ENCODE measurements at places on chromosomes 5 and 9.
A peak's percentile ranks its signal among the peaks of the same experiment; 100 is the strongest.

DNA sequence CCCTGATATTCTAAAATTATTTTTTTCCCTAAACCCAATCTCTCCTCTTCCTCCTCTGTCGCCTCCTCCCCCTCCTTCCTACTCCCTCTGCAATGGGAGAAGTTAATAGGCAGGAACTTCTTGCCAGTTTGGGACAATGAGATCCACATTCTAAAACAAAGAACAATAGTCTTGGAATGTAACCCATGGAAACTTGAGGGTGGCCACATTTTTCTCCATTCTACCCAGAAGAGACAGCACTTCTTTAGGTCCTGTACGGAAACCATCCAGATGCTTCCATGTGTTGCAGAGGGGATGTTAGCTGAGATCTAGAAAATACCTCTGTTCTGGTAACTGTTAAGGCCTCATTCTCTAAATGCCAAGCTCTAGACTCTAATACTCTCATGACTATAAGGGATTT lies 10.0 kb downstream of the SPARC start:
- DNase-seq, result no peak

GRCh38 chr5:72760259-72760658 lies 56.2 kb upstream of the TNPO1 start:
- DNase-seq, result no peak

- no peak for DNase-seq
These were observed 160.7 kb upstream of the PITX1 start for GRCh38 chr5:135194573-135195269.

- no peak for DNase-seq
These were observed 672.5 kb downstream of the PRELID2 start for GRCh38 chr5:145162626-145163025.

GRCh38 chr5:60841361-60841760 lies 2.7 kb downstream of the ELOVL7 start:
- DNase-seq, result no peak

DNA sequence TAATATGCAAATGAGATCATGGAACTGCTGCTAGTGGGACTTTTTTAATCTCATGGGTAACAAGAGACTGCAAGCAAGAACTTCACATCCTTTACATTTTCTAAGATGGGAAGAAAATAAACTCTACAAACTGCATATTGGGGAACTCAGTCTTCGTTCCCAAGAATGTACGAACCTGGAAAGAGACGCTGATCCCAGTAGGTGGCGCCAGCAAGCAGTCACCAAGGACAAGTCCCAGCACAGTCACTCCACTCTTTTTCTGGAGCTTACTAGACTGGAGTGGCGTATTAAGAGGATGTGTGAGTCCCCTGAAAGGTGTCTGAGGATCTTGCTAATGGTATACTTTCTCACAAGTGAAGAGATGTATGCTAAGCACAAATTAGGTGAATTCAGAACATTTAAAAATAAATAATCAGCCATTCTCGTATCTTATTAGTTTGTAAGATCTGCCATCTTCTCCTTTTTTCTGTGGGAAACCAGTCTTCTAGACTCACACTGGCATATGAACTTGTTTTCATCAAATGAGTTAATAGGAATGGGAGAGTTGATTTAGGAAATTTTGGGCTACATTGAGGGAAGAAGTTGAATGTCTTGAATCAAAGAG lies 16.0 kb upstream of the PUM3 start:
- DNase-seq, result peak; percentile 19

GRCh38 chr5:93794954-93795353 lies 53.6 kb upstream of the POU5F2 start:
- DNase-seq, result no peak

DNA sequence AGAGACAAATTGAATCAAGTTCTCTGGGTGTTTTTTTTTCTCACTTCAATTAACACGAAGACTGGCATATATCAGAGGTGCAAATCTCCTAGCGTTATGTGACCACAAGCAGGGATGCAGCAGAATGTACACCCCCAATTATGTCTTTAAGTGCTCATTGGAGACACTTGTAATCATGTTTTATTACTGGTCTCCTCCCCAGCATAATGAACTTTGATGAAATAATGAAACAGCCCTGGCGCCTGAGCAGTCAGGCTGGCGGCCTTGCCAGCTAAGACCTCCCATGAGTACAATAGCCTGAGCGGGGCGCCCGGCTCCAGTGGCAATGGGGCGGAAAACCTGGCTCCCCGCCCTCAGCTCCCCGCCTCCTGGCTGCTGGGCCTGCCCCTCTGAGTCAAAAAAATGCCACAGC lies 209.4 kb upstream of the MSX2 start:
- DNase-seq, result no peak

GRCh38 chr5:137092831-137093230 lies 406.3 kb downstream of the SPOCK1 start:
- DNase-seq, result no peak

DNA sequence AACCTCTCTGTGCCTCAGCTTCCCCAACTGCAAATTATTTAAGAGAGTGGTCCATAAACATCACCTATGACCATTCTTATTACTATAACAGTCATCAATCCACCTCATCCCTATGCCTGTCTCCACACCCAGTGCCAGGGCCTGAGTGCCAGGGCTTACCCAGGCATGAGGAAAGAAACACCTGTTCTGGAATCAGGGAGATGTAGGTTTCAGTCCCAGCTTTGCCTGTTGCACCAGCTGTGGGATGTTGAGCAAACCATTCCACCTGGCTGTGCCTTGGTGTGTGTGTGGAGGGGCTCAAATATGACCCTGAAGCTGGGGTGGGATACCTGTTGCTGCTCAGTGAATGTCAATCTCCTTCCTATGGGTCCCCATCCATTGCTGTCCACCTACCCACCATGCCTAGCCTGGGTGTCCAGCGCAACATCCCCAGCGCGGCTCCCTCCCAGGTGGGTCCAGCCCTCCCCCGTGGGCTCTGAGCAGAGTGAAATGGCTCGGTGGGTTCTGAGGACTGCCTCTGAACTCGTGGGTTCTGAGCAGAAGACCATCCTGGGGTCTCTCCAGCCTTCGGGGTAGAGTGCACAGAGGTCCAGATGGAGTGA lies 16.3 kb downstream of the AKNA start:
- no peak for DNase-seq

GRCh38 chr9:133603135-133603927 lies 5.9 kb downstream of the FAM163B start:
- DNase-seq, result no peak

DNA sequence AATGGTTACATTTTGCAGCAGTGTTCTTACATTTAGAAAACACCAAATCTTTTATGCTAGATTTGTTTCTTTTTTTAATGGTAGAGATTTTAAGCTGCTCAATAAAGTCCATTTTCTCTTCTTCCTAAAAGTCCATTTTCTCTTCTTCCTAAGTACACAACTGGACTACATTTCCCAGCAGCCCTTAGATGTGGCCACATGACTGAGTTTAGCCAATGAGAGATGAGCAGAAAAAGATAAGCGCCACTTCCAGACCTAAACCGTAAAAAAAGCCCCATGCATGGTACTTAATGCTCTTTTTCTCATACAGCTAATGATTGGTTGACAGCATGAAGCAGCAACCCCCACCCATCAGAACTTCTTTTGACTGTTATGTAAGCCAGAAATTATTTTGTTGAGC lies 206.7 kb downstream of the FAM114A2 start:
- no peak for DNase-seq

- DNase-seq, result no peak
These were observed 167.3 kb upstream of the MOCS2 start for GRCh38 chr5:53276825-53277224.

- DNase-seq, result no peak
These were observed 29.8 kb downstream of the PRUNE2 start for GRCh38 chr9:76876098-76876497.

GRCh38 chr9:77820293-77820954 lies 172.3 kb upstream of the GNA14 start:
- DNase-seq, result no peak

- no peak for DNase-seq
These were observed 162.5 kb downstream of the COL23A1 start for GRCh38 chr5:178427576-178428197.

DNA sequence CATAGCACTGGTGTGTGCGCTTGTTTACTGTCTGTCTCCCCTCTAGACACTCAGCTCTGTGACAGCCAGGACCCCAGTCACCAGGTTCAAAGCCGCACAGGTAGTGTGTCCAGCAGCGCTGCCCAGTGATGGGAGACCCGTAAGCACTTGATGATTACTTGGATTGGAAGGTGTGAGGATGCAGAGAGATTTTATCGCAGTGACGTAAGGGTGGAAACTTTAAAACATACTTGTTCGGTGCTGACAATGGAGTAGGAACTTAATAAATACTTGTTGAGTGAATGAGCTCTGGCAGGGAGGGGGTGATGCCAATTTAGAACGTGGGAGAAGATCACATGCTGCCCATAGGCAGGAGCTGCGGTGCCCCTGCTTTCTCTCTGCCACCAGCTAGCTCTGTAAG lies 99.2 kb upstream of the PITX1 start:
- DNase-seq, result no peak

DNA sequence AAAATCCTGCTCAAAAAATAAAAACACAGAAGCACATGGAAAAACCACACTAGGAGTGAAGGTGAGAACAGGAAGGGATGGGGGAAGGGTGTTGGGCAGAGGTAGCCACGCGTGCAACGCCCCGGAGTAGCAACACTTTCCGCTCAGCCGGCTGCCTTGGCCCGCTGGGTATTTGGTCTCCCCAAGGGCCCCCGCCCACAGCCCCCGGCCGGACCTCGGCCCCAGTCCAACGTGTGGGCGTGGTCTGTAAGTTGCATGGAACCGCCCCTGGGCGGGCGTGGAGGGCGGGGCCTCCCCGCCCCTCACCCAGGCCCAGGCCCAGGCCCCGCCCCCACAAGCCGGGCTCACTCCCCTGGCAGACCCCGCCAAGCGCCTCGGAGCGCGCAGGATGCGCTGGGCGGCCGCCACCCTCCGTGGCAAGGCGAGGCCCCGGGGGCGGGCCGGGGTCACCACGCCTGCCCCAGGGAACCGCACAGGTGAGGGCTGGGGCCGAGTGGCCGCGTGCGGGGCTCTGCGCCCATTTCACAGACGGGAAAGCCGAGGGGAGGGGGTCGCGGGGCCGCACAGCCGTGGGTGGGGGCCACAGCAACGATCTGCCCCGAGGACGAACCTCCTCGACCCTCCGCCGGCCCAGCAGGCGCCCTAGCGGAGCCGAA lies at the start of gene SUSD3:
TSS of gene SUSD3 (plus strand) at position 347 of the 656 bp plus-strand sequence. CDS start at position 389, 42 bp downstream.
- DNase-seq, result peak; percentile 41

GRCh38 chr9:97856857-97857605 lies 4.0 kb downstream of the FOXE1 start:
- no peak for DNase-seq

DNA sequence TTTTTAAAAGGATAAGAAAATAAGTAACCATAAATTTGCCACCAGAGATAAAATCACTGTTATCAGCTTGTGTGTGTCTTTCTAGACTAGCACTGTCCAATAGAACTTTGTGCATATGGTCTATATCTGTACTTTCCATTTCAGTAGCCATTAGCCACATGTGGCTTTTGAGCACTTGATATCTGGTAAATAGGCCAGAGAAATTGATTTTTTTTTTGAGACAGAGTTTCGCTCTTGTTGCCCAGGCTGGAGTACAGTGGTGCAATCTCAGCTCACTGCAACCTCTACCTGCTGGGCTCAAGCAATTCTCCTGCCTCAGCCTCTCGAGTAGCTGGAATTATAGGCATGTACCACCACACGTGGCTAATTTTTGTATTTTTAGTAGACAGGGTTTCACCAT lies 17.8 kb downstream of the RBM27 start:
- DNase-seq, result no peak

GRCh38 chr5:151694035-151694485 lies 7.3 kb upstream of the SPARC start:
- no peak for DNase-seq

DNA sequence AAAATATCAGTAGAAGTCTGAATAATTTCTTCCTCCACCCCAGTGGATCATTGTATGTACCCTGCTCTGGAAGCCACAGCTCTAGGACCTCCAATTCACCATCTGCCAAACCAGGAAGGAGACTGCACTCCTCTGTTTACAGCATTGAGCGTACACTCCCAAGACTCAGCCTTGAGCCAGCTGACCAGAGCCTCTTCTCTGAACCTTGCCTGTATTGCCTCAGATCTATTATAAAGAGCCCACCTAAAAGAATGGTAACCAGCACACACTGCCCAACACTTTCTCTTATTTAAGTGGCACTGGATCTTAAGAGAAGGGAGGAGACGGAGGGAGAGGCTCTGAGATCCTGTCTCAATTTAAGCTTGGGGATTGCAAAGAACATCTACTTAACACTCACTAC lies 217.8 kb upstream of the RASEF start:
- DNase-seq, result no peak

GRCh38 chr9:78680196-78680595 lies 383.3 kb downstream of the PSAT1 start:
- DNase-seq, result no peak

GRCh38 chr9:105146677-105147076 lies 97.8 kb upstream of the SLC44A1 start:
- no peak for DNase-seq

DNA sequence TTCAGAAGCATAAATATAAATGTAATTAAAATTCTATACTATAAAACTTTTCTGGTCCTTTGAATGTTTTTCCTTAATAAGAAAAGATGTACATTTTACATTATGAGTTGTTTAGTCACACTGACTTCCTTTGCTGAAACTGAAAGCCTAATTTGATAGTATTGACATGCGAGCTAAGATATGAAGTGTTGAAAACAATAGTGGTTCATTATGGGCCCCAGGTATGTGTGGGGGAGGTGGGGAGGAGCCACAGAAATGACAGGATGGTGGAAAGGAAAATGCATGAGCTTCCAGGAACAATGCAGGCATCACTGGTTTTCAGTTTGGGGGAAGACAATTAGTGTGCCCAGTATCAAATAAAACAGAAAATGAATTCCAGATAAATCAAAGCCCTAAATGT lies 35.4 kb upstream of the RLN1 start:
- DNase-seq, result no peak

- DNase-seq, result no peak
These were observed 3.6 kb upstream of the PTGR1 start for GRCh38 chr9:111603041-111603440.

DNA sequence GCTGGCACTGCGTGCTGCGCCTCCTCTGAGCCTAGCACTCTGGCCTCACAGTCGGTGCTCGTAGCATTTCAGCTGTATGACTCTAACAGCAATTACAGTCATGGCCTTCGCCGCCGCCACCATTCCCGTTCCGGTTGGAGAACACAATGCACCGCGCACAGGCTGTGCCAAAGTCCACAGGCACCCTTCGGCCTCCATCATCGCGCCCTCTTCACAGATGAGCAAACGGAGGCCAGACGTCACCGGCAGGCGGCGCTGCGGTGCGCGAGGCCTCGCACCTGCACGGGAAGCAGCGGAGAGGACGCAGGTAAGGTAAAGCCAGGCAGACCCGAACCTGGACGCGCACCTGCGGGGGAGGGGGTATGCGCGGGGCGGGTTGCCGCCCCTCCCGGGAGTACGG lies 128.9 kb downstream of the BARX1 start:
- DNase-seq, result peak; percentile 11

GRCh38 chr5:113112435-113112834 lies 135.8 kb downstream of the DCP2 start:
- no peak for DNase-seq

DNA sequence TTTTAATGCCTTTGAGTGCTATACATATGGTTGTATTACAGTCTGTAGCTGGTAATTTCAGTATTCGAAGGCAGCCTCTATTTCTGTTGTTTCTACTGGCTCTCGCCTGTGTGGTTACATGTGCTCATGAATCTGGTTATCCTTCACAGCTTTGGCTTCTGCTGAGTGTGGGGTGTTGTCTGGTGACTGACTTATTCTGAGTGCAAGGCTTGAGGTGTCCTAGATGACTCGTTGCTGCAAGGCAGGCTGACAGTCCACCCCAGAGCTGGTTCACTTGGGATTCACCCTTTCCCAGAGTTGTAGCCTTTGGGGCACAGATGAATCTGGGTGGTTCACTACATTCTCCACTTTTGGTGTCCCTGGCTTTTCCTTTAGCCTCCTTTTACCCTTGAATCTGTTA lies 41.4 kb downstream of the PDE8B start:
- DNase-seq, result no peak

GRCh38 chr5:134177369-134178095 lies 782 bp upstream of the SKP1 start:
- no peak for DNase-seq
